ENCODE measurements at places on chromosomes 7 and 10.

GRCh38 chr7:141563956-141564623, 12.9 kb downstream of the AGK start:
- no peak for DNase-seq

GRCh38 chr7:73908123-73908611, 47.2 kb downstream of the TMEM270 start:
- DNase-seq, result no peak

DNA sequence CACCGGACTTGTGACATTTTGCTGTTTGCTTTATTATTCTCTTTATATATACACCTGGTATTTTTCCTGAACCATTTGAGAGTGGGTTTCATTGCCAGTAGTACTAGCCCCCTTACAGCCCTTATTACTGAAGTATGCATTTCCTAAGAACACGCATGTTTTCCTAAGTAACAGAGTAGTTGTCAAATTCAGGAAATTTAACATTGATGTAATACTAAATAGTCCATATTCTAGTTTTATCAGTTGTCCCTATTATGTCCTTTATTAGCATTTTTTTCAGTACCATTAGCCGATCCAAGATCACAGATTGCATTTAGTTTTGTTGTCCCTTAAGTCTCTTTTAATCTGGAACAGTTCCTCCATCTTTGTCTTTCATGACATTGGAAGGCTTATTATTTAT, 8.0 kb downstream of the KMT2E start:
- DNase-seq, result no peak

DNA sequence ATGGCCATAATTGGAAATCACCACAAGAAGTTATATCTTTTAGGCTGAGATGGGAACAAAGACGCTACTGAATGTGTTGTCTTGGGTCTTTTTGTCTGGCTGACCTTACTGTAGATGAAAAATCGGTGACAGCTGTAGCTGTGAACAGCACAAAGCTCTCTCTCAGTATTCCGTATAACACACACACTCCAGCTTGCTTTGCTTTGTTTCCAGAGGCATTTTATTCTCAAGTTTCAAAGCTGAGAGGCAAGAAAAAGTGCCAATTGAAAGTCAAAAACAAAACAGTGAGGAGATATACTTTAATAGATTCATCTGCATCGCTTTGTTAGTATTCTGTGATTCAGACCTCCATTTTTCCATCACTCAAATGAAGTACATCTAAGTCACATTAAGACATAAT, 39.6 kb upstream of the CABCOCO1 start:
- DNase-seq, result no peak

- DNase-seq, result no peak
Measured at GRCh38 chr7:4297165-4297917, 384.8 kb upstream of the FOXK1 start.

DNA sequence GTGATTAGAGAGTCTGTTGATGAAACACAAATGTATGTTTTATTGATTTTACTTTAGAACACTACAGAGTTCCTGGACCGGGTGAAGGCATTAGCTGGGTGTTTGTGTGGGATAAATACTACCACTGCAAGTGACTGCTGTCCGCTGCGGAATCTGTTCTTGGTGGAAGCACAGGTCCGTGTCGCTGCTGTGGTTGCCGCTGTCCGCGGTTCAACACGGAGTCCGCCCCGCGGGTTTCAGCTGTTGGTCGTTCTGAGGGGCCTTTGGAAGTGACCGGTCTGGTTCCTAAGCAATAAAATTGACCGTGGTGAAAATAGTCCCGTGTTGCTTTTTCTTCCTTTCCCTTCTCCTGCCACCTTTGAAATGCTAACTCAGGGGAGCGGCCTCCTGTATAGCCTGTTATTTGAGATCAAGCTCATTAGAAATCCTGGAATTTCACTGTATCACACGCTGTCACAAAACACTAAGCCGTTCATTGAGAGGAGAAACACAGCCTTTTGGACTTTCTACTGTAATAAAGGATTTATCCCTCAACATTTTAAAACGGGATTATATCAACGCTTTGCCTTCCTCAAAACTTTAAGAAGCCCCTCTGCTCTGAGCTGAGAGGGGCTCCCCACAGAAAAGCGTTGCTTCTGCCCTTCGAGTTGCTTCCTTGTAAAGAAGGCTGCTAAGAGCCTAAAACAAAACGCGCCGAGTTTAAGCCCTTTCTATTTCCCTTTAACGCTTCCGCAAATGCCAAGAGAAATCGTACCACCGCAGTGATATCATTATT, 2.6 kb downstream of the NKX6-2 start:
- DNase-seq, result no peak

Data from CD4-positive, alpha-beta T cell (primary cell).